Fibroblast of villous mesenchyme (primary cell): ENCODE measurements at places on chromosomes 1 and 21. TPM values are rescaled to one million over a fixed set of nuclear protein-coding genes. Genes with fewer than 3 reads are reported as not detected.

The CYP4A22 gene
- not detected in 2 replicates for total RNA-seq

The CENPL gene
- 11.6 and 26.3 TPM in 2 replicates for total RNA-seq

The KRTAP11-1 gene
- total RNA-seq: not detected in 2 replicates

The LRRN2 gene
- total RNA-seq: under 0.01 TPM in 1 of 2 replicates, not detected in the other

The CFAP141 gene
- not detected in 2 replicates for total RNA-seq

The ITLN2 gene
- total RNA-seq: not detected in 2 replicates

The ASCL5 gene
- not detected in 2 replicates for total RNA-seq

The SAMSN1 gene
- 0.86 TPM in 1 of 2 replicates, not detected in the other for total RNA-seq

The WNT4 gene
- total RNA-seq: 0.43 and 0.64 TPM in 2 replicates

The LY9 gene
- total RNA-seq: under 0.01 TPM in 1 of 2 replicates, not detected in the other

The LRRC53 gene
- not detected in 2 replicates for total RNA-seq

The PCAT6 gene
- total RNA-seq: 0.64 TPM in 1 of 2 replicates, not detected in the other

The KLHDC9 gene
- total RNA-seq: 1.9 and 2.2 TPM in 2 replicates

The SMYD3 gene
- total RNA-seq: 35.4 and 36.1 TPM in 2 replicates

The CGN gene
- under 0.01 TPM in 1 of 2 replicates, not detected in the other for total RNA-seq

The NTMT2 gene
- not detected in 2 replicates for total RNA-seq

The CDCA8 gene
- total RNA-seq: 6.1 and 14.2 TPM in 2 replicates
